ENCODE measurements at places on chromosomes 1 and 21. TPM values are rescaled to one million over a fixed set of nuclear protein-coding genes. Genes with fewer than 3 reads are reported as not detected.

The FAM3B gene
- total RNA-seq, result not detected

The JUN gene
- total RNA-seq, result 30.1 TPM

The DHX9 gene
- total RNA-seq, result 206 TPM

- no peak for DNase-seq
Measured at GRCh38 chr1:27037518-27037917, 24.9 kb upstream of the TENT5B start.

DNA sequence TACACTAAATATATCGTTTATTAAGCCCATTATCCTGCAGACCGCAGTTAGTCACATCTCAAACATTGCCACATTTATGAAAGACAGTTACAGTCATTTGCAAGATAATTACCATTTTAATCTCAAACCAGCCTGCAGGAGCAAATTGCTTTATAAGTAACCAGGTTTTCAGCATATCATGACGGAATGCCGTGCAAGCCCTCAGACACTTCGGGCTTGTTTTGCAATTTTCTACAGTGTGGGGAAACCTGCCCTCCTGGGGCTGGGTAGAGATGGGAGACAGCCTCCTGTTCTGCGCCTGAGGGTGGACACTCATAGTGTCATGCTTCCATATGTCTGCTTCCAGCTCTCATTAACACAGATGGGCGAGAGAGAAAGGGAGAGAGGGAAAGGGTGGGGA is 563.9 kb downstream of the NPHP4 start:
- no peak for DNase-seq

DNA sequence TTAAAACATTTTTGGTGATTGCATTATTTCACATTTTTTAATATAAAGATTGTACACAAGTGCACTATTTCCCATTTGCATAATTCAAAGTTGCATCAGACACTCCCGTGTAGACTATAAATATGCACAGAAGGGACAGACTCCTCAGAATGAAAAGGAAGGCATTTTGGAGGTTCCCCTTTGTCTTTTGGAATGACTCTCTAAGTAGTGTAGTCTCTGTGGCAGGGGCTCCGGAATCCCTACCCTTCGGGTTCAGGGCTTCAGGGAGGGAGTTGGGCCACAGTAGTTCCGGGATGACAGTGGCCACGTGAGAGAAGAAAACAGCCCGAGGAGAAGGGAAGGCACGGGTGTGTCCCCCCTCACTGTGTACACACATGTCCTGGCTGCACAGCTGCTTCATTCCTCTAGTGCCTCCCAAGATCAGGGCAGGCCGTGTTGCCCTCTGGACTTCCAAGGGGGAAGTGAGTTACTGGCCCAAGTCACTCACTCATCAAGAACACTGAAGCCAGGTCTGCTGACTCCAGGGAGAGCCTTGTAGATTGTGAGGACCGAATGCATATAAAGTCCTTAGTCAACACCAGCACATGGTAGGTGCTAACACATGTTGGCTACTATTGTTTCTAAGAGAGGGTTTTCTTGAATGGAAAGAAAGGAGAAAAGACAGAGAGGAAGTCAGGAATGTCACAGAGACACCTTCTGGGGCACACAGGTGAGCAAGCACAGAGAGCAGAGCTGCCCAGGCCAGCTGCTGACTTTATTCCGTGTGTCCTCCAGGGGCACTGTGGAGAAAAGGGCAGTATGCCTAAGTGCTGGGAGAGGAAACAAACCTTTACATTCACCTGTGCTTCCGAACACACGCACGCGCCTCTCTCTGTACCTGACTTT is 39.8 kb downstream of the LHX4 start:
- no peak for DNase-seq

DNA sequence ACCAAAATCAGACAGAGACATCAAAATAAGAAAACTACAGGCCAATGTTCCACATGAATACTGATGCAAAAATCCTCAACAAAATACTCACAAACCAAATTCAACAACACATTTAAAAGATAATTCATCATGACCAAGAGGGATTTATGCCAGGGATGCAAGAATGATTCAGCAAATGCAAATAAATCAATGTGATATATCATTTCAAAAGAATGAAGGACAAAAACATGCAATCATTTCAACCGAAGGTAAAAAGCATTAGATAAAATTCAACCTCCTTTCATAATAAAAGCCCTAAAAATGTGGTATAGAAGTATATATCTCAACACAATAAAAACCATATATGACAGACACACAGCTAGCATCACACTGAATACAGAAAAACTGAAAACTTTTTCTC is 81.5 kb upstream of the LYPLAL1 start:
- no peak for DNase-seq

DNA sequence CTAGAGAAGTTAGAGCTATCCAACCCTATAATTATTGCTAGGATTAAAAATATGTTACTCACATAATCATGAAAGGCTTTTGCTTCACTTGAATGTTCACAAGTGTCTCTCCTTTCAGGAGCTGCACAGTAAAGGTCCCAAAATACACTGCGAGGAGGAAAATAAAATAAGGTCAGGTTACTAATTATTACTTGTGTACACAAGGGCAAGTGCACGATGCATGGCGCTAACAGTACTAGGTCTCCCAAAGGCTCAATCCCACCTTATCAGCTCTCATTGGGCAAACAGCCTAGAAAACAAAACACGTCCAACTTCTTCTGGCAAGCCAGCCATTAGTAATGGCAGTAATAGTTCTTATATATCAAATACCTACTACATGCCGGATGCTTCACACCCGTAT is 4.4 kb downstream of the SSBP3 start:
- no peak for DNase-seq

Measured in activated CD4-positive, alpha-beta T cell treated with anti-CD3 and anti-CD28 coated beads, Interleukin-2, amount 10 ng/mL, durations not matched to agents 7 days and 5 days (primary cell).